ENCODE measurements at places on chromosomes 1 and 21.
A peak's percentile ranks its signal among the peaks of the same experiment; 100 is the strongest.

- no peak for DNase-seq
These were observed 74.0 kb upstream of the CTTNBP2NL start for GRCh38 chr1:112322018-112322417.

DNA sequence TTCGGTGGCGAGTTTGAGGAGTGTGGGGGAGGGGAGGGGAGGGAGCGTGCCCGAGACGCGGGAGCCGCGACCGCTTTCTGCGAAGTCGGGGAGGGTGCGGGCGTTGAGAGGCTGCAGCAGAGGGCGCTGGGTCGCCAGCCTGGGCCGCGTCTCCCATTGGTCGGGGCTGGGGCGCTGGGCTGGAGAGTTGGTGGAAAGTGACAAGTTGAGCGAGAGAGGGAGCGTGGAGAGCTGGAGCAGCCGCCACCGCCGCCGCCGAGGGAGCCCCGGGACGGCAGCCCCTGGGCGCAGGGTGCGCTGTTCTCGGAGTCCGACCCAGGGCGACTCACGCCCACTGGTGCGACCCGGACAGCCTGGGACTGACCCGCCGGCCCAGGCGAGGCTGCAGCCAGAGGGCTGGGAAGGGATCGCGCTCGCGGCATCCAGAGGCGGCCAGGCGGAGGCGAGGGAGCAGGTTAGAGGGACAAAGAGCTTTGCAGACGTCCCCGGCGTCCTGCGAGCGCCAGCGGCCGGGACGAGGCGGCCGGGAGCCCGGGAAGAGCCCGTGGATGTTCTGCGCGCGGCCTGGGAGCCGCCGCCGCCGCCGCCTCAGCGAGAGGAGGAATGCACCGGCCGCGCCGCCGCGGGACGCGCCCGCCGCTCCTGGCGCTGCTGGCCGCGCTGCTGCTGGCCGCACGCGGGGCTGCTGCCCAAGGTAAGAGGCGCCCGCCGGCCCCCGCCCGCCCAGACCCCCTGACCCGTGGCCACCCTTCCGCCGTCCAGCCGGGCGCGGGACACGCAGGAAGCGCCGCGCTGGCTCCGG is at the start of gene ROR1:
ROR1 (plus strand) TSS at position 203 of the 802 bp plus-strand sequence.
- peak; percentile 47 for DNase-seq

DNA sequence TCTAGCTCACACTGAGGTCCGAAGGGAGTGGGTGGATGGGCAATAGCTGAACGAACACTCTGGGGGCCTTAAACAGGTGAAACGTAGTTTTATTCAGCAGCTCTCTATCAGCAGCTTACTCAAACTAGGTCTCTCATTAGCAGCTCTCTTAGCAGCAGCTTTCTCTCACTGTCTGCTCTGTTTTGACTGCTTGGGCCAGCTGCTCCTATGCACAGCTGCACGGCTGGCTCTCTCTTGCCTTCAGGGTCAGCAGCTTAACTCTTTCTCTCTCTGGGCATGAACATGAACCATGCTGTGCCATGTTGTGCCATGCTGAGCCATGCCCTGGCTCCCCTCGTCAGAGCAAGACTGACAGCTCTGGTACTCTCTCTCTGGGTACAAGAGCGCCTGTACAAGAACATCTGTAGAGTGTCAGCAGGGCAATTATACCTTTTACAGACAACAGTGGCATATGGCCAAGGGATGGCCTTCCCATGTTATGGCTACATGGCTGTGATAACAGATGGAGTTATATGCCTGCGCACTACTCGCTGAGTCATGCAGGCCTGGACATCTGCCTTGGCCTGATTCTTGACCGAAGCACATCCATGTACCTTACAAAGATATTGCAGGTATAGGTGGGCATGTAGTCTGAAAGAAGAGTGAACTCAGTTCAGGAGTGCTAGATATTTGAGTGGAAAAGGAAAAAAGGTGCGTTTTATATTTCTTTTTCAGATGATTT is 152.4 kb downstream of the LEPR start:
- no peak for DNase-seq

DNA sequence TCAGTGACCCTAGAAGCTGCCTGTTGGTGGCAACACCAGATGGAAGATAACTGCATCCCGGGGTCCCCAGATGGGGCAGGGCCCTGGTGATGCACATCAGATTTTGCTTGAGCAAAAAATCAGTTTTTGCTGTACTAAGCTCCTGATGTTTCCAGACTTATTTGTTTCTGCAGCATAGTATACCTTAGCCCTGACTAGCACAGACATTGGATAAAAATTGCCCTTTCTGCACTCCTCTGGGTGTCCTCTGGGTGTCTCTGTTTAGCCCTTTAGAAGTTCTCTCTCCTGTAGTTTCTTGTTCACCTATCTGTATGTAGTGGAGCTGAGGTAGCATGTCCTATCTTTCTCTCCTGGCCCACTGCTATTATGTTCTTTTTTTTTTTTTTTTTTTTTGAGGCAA is 30.3 kb upstream of the PLA2G2C start:
- DNase-seq = no peak

DNA sequence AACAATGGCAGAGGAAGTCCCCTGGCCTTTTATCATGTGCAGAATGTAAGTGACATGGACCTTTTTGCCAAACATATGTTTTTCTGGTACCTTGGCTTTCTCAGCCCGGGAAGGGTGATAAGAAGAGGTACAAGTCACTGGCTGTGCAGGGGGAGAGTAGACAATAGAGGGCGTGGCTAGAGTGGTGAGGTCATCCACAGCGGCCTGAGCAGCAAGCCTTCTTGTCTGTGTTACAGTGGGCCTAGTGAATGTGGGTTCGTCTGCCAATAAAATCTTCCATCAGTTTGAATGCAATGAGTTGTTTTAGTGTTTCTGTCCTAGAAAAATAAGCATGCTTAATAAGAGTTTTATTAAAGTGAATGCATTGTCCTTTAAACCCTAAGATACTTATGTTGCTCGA is 59.0 kb upstream of the PGD start:
- no peak for DNase-seq

DNA sequence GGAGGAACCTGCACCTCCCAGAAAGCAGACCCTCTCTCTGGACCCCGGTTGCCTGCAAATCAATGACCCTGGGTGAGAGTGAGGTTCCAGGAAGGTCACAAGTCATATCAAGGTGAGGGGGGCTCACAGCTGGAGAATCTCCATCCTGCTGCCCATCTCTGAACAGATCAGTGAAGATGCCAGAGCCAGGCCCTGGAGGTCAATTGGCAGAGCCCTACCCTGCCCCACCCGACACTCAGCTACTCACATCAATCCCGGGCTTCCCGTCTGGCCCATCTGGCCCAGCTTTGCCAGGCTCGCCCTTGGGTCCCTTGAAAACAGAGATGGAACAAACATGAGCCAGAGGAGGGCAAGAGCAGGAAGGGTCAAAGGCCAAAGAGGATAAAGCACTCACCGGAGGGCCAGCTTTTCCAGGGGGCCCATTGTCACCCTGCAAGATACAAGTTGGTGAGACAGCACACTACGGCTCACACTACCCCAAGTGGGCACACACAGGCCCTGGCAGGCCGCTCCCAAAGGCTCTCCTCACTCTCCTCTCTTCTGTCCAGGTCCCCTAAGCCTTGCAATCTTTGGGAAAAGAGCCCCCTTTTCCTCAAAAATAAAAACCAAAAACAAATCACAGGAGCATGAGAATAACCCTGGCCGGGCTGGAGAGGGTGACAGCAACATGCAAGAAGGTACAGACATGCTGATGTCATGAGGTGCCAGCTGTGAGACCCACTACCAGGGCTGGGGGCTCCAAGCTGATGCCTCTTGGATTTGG is 2.9 kb downstream of the COL9A2 start:
- DNase-seq = no peak

DNA sequence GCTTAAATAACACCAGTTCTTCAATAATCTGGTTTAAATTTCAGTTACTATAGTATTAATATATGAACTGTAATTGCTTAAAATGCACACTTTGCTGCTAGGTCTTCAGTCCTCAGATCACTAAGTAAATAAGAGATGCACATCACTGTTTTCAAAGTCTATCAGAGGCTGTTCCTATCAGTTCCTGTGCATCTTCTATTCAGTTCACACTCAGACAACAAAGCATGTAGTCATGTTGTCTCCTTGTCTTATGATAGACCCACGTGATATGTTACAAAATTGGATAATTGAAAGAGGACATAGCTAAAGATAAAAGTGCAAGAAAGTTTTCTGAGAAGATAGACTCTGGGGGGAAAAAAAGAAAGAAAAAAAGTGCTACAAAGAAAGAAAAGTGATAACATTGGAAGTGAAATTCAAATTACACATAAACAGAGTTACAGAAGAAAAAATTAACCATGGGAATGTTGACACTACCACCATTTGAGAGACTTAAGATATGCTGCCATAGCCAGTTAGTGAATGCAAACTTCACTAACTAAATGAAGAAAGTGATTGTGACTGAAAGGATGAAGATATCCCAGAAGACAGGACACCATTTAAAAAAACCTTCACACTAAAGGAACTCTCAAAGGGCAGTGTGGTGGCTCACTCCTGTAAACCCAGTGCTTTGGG is 33.9 kb upstream of the TSNAX start:
- DNase-seq = no peak

DNA sequence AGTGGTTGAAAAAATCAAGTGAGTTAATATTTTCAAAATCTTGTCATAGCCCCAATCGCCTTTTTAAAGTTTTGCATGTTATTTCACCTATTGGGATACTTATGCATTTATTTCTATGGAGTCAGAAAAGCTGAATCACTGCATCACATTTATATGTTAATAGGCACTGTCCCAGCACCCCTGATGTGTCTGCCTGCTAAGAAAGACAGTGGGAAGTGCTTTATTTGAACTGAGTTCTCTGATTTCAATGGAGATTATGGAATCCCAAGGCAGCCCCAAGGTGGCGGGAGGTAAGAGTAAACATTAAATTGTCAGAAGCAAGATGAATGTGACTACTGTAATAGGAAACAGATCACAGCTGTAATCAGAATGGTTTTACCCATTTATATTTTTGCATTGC is 2225.7 kb downstream of the NCAM2 start:
- DNase-seq = no peak

GRCh38 chr1:65156910-65157545 is 9.0 kb downstream of the AK4 start:
- DNase-seq = no peak

- no peak for DNase-seq
These were observed 7.2 kb downstream of the C1orf35 start for GRCh38 chr1:228095938-228096337.

- DNase-seq = no peak
These were observed 32.6 kb downstream of the ATP1B1 start for GRCh38 chr1:169138866-169139670.

DNA sequence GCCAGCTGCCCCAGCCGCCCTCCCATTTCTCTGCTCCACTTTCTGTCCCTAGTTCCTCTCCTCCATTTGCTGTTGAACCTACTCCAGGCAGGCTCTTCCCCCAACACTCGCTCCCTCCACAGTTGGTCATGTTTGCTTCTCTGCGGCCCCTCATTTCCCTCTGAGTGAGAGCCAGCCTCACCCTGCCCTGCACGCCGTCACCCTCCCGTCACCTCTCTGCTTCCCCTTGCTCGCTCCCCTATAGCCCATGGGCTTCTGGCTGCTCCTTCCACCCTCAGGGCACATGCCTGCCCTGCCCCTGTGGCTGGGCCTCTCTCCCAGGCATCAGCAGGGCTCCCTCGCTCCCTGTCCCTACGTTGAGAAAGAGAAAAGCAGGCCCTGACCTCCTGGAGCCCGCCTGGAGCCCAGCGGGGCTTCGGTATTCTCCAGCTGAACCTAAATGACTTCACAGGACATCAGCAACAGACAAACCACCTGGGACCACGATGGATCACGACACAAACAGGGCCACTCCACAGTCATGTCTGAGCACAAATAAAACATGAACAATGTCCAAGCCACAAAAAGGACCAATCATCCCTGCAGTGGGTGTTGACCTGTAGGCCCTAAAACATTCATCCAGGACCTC is 13.3 kb upstream of the THEMIS2 start:
- no peak for DNase-seq

DNA sequence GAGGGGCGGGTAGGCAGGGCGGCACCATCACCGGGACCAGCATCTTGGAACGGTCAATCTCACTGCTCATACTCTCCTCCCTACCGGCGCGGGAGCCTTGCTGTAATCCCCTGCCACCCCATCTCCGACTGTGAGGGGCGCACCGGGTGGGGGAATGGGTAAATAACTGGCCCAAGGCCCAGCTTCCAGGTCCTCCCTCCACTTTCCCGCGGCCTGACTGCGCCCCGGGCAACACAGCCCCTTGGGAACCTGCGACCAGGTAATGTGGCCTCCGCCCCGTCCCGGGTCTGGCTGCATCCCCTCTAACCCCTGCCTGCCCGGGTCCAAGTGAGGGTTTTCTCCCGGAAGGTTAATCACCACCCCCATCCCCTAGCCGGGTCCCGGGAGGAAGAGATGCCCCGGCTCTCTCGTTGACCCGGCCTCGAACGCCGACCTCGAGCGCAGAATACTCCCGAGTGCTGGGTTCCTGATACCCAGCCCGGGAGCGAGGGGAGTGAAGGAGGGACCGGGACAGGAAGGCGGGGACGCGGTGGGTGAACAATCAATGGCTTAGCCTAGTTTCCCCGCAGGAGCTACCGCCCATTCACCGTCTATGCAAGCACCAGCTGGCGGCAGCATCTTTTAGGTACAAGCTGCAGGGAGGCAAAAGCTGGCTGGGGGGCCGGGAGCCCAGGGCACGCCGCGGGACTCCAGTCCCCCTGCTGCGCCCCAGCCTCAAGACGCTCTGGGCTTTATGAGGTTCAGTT is 5.9 kb upstream of the LHX9 start:
- no peak for DNase-seq

DNA sequence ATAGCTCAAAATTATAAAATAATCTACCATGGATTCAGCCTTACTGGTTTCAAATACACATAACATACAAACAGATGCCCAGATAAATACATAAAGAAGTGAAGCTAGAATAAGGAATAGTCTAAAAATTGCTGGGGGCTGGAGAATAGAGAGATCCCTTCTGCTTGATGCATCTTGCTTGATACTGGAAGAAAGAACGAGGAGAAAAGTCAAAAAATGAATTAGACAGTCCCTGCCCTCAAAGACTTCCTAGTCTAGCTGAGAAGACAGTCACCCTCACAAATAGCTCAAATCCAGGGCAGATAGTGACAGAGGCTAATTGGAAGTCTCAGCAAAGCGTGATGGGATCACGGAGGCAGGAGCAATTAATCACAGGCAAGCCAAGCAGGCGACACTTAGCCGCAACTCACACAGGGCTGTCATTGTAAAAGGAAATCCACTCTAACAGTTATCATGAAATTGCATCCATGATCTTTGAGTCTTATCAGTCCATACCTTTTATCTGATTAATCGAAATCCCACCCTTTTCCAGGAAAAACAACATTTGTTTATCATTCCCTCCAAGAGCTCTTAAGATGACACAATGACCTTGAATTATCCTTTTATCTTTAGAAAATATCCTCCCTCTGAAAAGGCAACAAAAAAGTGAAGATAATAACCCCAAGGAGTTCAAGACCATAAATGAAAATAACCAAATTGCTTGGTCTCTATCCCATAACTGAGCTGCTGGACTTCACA is 59.7 kb upstream of the TIAM1 start:
- no peak for DNase-seq

DNA sequence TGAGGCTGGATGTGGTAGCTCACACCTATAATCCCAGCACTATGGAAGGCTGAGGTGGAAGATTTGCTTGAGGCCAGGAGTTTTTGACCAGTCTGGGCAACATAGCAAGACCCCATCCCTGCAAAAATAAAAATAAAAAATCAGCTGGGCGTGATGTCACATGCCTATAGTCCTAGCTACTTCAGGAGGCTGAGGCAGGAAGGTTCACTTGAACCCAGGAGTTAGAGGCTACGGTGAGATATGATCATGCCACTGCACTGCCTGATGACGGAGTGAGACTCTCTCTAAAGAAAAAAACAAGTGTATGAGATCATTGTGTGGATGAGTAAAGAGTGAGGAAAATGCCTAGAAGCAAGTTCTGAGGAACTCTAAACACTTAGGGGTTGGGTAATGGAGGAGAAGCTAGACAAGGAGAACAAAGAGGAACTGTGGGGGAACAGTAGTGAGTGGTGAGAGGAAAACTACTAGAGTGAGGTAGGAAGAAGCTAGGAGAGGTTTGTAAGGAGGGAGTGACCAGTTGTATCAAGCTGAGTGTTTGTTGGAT is 17.0 kb downstream of the CLIC4 start:
- DNase-seq = no peak
